ENCODE measurements at places on chromosomes 7 and 10.

- no peak for DNase-seq
Observed at GRCh38 chr10:22623633-22624253, 90.6 kb downstream of the PIP4K2A start.

DNA sequence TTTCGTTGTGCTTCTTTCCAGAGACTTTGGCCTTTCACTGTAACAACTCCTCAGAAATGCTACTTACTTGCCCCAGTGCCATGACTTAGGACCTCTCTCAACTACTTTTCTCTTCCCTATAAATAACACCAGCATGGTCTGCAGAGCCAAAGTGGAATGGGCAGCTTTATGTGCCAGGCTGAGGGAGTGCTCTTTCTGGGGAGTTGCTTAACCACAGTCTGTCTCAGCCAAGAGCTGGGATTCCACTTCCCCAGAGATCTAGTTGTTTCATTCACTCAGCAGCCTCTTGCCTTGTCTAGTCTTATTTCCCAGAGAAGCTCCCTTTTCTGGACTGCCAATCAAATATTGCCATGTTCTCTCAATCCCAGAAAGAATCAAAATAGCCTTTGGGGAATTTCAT is 912.2 kb downstream of the GRID1 start:
- no peak for DNase-seq

- DNase-seq = no peak
Observed at GRCh38 chr7:75905785-75906604, 9.0 kb upstream of the POR start.

DNA sequence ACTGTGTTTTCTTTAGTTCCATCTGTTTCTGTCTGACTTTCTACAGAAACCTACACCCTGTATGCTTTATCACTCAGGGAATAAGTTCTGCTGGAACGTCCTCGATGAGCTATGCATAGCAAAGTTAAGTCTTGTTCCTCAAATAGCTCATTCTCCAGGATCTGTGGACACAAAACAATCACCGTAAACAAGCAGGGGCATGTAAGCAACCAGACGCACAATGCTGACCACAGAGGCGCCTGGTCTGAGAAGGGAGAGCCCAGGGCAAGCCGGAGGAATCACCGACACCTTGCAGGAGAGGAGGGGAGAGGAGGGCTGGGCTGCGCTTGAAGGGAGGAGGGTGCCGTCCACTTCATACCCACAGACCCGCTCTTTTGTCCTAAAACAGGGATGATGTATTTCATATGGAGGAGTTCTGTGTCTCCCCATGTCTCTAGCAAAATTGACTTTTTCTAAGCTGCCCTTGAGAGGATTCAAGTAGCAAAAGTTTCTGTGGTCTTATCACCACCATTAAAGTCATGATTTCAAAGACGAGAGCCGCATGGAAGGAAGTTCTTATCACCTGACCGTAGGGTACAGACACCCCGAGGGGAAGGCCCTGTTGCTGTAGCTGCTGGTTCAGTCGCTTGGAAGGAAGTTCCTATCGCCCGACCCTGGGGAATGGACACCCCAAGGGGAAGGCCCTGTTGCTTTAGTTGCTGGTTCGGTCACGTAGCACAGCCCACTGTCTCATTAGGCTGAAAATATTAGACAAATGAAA is 14.3 kb downstream of the CALML3 start:
- no peak for DNase-seq

GRCh38 chr7:98084631-98085030 is 22.0 kb upstream of the LMTK2 start:
- DNase-seq = no peak

- no peak for DNase-seq
Observed at GRCh38 chr10:4370376-4370775, 455.6 kb upstream of the AKR1E2 start.

- DNase-seq = peak; percentile 7
Observed at GRCh38 chr10:52951824-52952223, 179.2 kb upstream of the MBL2 start.

- peak; percentile 49 for DNase-seq
Observed at GRCh38 chr7:47721670-47722069, 139.8 kb upstream of the TNS3 start.

GRCh38 chr7:127918130-127918529 is 113.1 kb downstream of the LRRC4 start:
- no peak for DNase-seq

GRCh38 chr7:157300369-157300825 is 36.4 kb upstream of the DNAJB6 start:
- DNase-seq = no peak

DNA sequence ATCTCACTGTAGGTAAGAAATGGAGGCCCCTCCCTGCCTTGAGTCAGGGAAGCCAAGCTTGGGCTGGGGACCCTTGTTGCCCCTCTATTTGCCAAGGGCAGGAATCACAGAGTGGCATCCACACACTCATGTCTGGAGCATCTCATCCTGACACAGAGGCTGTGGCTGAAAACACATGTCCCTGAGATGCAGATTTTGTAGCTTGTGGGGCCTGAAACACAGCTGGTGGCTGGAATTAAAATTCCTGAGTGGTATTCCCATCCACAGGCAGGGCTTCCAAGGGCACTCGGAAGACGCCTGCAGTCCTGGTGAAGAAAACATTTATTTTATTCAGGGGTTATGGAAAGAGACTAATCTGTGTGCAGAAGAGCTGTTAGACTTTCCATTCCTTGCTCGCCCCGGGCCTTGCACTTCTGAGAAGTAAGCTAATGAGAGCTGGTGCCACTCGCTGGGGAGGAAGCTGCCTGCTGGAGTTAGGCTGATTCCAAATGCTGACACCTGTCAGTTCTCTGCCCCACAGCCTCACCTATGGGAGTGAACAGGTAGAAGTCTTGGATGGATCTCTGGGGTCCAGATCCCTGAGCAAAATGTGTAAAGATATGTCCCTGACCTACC is 36.0 kb downstream of the C10orf120 start:
- no peak for DNase-seq

DNA sequence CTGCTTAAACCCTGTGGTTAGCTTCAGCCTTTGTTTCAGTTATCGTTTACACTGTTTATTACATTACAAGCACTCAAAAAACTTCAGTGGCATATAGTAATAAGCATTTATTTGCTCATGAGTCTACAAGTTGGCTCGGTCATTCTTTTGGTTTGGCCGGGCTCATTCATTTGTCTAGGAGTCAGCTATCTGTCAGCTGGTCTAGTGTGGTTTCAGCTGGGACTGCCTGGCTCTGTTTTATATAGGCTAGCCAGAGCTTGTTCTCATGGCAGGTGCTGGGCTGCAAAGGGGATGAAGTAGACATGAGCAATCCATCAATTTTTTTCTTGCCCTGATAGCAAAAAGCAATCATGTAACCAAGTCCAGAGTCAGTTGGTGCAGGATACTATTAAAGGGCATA is 103.6 kb downstream of the MKLN1 start:
- DNase-seq = no peak

GRCh38 chr10:21047096-21047495 is 150.0 kb upstream of the NEBL start:
- DNase-seq = no peak

DNA sequence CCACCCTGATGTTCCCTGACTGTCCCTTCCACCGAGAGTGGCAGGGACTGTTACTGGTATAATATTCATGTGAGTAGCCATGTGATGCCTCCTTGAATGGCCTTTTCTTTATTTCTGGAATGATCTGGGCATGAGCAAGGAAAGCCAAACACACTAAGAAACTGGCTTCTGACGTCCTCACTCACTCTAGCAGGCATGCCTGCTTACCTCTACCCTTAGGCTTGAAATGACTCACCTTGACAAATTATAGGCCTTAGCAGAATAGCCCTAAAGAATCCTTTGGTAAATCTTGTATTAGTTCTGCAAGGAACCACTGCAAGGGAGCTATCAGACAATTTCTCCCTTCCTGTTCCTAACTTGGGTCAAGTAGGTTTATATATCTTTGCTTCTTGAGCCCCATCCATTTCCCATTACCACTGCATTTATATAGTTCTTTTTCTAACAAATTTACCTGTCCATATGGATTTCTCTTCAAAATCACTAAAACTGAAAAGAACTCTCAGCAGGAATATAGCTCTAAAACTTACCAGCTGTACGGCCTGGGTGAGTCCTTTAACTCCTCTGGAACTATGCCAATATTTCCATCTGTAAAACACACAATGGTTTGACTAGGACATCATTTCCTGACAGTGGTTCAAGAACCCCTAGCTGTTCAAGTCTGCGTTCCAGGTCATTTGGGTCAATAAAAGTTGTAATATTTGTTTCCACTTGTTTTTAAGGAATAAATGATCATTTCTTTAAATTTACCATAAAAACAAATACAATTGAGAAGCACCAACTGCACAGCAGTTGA is 13.0 kb upstream of the NDUFA5 start:
- no peak for DNase-seq

Measured in germinal center (tissue), 1 donor.